Putamen (tissue), 1 donor: ENCODE measurements at places on chromosomes 16 and 17.

DNA sequence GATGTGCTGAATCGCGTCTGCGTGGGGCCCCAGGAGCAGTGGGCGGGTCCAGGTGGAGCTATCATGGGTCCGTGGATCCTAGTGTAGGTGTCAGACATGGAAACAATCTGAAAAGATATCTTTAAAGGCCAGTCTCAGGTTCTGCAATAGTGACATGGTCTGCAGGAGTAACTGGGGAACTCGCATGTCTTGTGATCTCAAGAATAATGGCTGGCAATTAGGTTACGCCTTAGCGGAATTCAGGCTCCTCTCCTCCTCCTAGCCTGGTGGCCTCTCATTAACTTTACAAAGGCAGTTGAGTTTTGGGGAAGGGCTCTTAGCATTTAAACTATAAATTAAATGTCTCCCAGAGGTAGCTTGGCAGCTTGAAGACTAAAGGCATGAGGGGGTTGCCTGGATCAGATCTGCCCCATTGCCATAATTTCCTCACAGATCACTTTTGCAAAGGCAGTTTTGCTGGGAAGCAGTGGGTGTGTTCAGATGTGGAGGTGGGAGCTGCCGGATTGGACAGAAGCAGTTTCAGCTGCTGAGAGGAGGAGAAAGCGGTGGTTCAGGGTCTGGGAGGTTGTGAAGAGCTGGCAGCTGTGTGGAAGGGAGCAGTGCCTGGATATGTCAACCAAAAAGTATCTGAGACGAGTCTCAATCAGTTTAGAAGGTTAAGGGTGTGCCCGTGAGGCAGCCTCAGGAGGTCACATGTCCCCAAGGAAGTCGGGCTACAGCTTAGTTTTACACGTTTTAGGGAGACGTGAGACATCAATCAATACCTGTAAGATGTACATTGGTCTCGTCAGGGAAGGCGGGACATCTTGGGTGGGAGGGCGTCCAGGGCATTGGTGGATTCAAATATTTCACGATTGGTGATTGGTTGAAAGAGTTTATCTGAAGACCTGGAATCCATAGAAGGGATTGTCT, 2.7 kb downstream of the TBCD start:
- DNase-seq, result peak; percentile 81

DNA sequence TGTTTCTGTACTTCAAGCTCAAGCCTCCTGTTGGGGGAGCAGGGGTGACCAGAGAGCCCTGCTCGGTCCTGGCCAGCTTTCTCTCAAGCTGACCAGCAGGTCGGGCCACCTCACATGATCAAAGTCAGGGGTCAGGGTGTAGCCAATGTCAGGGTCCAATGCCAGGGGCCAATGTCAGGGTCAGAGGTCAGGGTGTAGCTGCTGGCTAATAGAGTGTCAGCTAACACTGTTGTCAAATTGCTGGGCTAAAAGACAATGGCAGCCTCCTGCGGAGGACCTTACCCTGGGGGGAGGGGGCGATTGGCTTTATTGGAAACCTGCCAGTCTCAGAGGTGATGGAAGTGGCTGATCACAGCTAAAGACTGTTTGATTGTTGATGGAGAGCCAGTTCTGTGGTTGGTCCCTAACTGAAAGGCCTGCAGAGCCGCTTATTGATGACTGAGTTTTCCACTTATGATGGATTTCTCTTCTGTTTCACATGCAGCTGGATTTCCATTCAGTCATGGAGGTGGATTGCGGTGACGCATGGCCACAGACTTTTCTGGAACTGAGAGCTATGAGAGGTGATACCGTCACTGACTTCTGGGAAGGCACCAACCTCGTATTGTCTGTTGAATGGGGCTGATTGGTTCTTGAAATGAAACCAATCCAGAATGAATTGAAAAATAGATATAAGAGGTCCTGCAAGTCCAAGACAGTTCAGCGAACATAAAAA, 97.4 kb upstream of the ZFHX3 start:
- DNase-seq, result no peak

DNA sequence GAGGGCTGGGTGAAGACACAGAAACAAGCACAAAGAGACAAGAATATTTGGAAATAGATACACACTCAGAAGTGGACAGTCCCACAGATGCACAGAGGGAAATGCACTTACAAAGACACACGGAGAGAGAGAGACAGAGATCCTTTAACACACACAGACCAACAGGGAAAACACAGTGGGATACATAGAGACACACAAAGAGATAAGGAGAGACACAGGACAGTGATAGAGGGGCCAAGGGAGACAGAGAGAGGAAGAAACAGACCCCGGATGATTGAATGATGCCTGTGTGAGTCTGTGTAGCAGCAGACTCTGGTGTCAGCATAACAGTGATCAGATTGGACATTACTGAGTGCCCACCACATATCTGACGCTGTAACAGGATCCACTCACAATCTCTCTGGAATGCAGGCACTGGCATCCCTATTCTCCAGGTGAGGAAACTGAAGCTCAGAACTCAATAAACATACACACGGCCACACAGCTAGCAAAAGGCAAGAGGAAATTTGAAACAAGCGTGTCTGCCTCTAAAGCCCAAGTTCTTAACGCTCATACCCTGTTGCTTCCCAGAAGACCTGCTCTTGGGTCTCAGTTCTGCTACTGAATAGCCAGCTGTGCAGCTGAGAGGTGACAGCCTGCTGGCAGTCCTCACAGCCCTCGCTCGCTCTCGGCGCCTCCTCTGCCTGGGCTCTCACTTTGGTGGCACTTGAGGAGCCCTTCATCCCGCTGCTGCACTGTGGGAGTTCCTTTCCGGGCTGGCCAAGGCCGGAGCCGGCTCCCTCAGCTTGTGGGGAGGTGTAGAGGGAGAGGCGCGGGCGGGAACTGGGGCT, 186.3 kb upstream of the NLRP1 start:
- DNase-seq, result no peak

GRCh38 chr17:27217631-27218030, 76.3 kb upstream of the WSB1 start:
- no peak for DNase-seq

DNA sequence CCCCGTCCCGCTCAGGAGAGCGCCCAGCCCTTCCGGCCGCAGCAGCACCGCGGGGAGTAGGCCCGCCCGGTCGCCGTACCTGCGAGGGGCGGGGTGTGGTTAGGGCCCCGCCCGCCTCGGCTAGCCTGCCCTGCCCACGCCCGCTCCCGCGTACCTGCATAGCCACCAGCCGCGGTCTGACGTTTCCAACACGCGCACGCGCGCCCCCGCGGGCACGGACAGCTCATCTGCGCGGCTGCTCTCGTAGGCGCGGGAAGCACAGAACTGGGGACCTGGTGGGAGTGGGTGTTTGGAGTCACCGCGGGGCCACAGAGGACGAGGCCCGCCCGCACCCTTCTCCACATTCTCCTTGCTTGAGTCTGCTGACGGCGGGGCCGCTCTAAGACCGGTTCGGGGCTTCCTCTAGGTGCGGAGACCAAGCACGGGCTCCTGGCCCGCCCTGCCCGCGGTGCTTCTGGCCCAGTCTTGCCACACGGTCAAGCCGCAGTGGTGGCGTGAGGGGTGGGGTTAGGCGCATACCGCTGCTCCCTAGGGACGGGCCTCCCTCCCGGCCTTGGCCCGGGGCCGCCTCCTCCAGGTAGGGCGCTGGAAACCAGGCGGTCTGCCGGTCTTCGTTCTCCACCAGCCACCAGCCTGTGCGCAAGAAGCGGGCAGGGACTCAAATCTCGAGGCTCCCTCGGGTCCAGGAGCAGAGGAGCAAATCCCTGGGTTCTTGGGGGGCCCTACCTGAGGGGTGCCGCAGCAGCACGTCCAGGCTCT, 1.8 kb downstream of the NOXO1 start:
- DNase-seq, result no peak

DNA sequence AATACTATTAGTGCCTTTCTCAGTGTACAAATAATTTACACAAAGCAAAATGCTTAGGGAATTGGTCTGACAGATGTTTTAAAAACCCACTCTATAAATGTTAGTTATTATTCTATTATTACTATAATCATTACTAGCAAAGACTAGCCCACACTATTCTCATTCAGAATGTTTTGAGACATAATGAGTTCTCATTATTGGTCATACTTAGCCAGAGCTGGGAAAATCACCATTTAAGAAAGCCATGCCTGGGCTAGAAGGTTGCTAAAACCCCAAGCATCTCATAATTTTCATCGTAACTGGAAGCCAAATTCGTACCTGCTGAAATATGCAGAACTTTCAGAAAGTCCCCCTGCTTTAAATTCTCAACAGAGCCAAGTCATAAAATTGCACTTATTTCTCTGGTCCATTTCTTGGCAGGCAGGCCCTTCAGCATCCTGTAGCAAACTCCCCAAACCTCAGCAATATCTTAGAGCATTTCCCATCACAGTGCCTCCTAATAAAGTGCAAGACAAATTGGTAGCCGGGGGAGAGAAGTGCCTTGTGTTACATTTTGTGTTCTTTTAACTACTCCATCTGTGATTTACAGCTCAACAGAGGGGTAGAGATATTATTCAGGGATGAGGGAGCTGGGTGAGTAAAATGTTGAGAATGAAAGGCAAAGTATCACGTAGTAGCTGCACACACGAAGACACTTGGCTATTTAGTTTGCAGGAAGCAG, 79.8 kb upstream of the ADAMTS18 start:
- DNase-seq, result no peak

DNA sequence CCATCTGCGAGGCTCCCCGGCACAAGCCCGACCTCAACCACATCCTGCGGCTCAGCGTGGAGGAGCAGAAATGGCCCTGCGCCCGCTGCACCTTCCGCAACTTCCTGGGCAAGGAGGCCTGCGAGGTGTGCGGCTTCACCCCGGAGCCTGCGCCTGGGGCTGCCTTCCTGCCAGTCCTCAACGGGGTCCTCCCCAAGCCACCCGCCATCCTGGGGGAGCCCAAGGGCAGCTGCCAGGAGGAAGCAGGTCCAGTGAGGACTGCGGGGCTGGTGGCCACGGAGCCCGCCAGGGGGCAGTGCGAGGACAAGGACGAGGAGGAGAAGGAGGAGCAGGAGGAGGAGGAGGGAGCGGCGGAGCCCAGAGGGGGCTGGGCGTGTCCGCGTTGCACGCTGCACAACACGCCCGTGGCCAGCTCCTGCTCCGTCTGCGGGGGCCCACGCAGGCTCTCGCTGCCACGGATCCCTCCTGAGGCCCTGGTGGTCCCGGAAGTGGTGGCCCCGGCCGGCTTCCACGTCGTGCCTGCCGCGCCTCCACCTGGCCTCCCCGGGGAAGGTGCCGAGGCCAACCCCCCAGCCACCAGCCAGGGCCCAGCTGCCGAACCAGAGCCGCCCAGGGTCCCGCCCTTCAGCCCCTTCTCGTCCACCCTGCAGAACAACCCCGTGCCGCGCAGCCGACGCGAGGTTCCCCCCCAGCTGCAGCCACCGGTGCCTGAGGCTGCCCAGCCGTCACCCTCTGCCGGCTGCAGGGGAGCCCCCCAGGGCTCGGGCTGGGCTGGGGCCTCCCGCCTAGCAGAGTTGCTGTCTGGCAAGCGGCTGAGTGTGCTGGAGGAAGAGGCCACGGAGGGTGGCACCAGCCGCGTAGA, 13.1 kb upstream of the PRR35 start:
- DNase-seq, result no peak

DNA sequence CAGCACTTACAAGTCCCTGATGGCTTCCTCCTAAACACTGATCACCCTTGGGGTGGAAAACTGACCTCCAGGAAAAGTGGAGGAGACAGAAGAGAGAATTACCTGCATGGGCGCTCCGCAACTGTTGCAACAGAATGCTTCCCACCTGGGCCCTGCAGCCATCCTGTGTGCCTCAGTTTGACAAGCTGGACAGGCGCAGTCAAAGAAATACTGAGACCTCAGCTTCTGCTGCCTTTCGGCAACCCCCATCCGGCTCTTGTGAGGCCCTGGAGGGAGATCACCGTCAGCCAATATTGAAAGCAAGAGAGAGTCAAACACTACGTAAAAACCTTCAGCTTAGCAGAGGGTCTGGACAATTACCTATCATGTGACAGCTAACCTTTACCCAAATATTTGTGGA, 24.8 kb downstream of the SERPINF1 start:
- DNase-seq, result no peak

GRCh38 chr16:53755026-53755910, 51.3 kb downstream of the FTO start:
- no peak for DNase-seq

GRCh38 chr17:13051915-13052314, 34.1 kb upstream of the ELAC2 start:
- no peak for DNase-seq

DNA sequence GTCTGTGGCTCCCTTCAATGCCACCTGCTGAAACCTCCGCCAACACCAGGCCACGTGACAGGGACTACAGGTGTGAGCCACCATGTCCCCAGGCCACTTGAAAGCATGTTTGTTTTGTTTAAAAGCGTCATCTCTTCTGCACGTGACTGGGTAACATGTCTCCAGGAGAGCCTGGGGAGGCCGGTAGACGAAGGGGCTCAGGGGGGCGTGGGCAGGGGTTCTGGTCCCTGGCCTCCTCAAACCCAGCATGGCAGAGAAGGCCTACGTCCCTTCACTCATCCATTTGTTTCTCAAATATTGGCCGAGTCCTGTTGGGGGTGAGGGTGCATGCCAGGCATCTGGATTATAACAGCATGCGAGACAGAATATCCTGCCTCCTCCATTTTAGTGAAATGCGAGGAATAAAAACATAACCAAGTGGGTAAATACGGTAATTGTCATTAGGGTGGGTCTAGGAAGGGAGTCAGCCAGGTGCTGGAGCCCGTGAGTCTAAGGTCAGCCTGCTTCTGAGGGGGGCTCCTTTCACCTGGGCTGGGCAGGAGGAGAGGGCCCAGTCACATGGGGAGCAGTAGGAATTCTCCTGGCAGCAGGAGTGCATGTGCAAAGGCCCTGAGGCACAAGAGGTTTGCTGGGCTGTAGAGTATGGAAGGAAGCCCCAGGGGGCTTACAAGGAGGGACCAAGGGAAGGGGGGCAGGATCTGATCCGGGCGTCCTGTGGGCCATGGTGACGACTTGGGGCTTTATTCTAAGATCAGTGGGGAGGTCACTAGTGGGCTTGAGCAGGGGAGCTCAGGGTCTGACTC, 26.8 kb upstream of the CIBAR2 start:
- no peak for DNase-seq

- no peak for DNase-seq
Observed at GRCh38 chr17:36151891-36152638, 24.4 kb downstream of the TBC1D3B start.

- DNase-seq, result no peak
Observed at GRCh38 chr16:27103954-27104353, 37.2 kb downstream of the C16orf82 start.

GRCh38 chr16:81492311-81492761, 47.7 kb downstream of the CMIP start:
- DNase-seq, result no peak

DNA sequence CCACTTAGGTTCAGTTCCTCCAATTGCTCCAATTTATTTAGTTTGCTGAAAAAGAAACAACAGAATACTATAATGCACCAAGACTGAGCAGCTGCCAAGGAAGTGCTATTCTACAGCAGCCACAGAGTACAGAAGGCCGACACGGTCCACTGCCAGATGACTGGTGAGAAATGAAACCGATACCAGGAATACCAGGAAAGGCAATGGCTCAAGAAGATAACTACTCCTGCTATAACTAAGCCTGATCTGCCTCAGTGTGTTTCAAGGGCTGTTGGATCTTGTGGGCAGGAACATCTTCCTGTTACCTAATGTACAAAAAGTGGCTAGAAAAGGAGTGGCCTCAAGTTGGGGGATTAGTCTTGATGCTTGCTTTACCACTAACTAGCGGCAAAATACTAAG, 32.8 kb downstream of the MARVELD3 start:
- DNase-seq, result no peak
